Large intestine (tissue), 12 donors: ENCODE measurements at places on chromosomes 5 and 9.
A peak's percentile ranks its signal among the peaks of the same experiment; 100 is the strongest.

DNA sequence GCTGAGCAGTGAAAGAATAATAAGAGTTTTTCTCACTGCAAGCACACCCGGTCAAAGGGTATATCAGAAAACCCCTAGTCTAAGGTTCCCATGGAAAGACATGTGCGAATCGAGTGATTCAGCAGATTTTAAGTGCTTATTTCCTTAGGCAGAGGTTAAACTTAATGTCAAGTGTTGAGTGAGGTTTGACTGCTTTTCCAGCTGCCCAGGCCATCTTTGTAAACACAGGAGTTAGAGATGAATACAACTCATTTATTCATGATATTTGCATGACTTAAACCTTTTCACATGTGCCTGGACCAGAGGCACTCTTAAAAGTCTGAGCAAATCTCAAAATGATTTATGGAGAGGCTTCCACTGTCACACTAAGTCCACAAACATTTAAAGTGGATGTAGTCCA, 137.8 kb upstream of the RGMB start:
- peak; percentile 18 for DNase-seq

GRCh38 chr9:33850677-33851076, 33.7 kb downstream of the UBE2R2 start:
- no peak for DNase-seq

DNA sequence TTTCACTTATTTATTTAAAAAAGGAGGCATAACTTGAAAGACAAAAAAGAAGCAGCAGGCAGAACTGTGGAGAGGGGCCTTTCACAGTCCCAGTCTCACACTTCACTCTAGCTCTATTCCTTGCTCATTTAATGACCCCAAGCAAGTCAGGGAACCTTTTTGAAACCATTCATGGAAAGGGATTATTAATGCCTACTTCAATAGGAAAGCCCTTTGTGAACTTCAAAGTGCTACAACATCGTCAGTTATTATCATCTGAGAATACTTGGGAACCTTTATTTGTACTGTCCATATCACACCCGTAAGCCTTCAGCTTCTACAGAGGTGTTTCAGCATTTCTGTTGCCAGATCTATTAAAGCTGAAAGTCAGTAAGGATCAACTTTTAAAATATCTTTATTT, 320.2 kb downstream of the TMEM161B start:
- no peak for DNase-seq

- DNase-seq: peak; percentile 42
These were observed 1.8 kb downstream of the SLC12A2 start for GRCh38 chr5:128085413-128085812.

DNA sequence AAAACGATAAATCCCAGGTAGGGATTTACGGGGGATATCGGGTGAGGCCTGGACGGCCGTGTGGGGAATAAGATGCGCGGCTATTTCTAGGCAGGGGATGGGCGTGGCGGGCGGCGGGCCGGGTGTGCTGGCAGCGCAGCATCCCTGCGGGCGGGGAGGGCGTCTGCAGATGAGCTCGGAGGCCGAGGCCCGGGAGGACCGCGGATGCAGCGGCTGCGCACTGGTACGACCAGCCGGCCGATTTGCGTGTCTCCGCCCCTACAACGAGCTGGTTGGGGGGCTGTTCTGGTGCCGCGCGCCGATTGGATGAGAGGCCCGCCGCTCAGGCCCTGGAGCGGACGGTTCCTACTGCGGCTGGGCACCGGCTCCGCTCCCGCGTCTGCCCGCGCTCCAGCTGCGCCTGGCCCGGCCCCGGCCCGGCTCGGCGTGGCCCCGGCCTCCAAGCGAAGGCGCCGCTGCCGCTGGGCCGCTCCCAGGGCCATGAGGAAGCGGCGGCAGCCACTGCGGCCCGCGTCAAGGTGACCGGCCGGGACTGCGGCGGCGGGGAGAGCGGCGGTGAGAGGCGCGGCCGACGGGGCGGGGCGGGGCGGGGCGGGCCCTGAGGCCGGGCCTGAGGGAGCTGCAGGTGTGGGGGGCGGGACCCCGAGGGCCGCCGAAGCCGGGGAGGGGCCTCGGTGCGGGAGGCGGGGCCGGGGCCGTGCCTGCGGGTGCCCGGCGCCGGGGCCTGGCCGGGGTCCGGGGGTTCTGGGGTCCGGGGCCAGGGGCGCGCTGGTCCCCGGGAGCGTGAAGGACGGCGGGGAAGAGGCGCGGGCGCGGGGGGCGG, at the start of gene RALGPS1:
Gene RALGPS1 (plus strand): TSS at position 325 of the 823 bp plus-strand sequence. CDS start 47,508 bp downstream, outside the sequence.
- peak; percentile 99 for DNase-seq

DNA sequence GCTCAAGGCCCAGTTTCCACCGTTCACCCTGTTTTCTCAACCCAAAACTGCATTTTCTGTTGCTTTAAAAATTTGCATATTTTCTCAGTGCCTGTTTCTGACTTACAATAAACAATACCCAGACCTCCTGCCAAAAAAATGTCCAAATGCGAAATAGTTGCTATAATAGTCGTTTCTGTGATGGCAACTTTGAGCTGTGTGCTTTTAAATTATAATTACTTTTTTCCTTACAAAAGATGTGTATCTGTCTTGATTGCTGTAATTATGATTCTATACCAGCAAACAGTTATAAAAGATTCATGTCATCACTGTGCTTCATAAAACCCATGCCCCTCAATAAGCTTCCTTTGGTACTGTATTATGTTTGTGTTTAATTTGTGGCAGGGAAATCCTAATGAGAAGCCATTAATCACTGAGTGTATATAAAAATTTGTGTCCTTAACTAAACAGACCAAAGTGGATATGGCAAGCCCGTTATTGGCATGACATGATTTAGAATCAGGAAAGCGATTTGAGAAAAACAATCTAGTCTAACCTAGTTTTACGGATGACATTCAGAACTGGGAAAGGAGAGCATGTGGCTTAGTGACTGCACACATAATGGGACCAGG, 5.4 kb upstream of the SLC1A3 start:
- DNase-seq: no peak

DNA sequence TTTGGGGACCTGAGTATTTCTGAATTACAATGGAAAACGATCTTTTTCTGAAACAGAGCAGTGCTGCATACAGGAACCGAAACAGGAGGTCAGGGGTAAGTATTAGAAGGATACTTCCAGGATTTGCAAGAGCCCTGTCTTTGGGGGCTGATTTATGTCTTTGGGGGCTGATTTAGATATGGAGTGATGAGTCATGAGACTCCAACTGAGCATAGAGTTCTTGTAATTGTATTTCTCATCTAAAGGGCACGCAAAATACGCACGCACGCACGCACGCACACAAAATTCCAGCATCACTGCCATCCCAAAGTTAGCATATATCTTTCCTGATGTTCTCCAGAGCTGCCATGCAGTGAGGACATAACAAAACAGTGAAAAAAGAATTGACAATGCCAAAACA, 414.8 kb upstream of the CCNH start:
- DNase-seq: no peak

GRCh38 chr9:127074561-127075548, 47.6 kb downstream of the ANGPTL2 start:
- no peak for DNase-seq

- no peak for DNase-seq
These were observed 822.6 kb upstream of the GRAMD2B start for GRCh38 chr5:125600559-125600958.

- DNase-seq: no peak
These were observed 22.9 kb upstream of the ROPN1L start for GRCh38 chr5:10418654-10419345.

- DNase-seq: no peak
These were observed 33.5 kb upstream of the ZSWIM6 start for GRCh38 chr5:61298580-61298979.

GRCh38 chr5:42858687-42859086, 47.0 kb upstream of the SELENOP start:
- DNase-seq: no peak

GRCh38 chr9:74960561-74960960, 7.8 kb upstream of the C9orf40 start:
- peak; percentile 29 for DNase-seq

DNA sequence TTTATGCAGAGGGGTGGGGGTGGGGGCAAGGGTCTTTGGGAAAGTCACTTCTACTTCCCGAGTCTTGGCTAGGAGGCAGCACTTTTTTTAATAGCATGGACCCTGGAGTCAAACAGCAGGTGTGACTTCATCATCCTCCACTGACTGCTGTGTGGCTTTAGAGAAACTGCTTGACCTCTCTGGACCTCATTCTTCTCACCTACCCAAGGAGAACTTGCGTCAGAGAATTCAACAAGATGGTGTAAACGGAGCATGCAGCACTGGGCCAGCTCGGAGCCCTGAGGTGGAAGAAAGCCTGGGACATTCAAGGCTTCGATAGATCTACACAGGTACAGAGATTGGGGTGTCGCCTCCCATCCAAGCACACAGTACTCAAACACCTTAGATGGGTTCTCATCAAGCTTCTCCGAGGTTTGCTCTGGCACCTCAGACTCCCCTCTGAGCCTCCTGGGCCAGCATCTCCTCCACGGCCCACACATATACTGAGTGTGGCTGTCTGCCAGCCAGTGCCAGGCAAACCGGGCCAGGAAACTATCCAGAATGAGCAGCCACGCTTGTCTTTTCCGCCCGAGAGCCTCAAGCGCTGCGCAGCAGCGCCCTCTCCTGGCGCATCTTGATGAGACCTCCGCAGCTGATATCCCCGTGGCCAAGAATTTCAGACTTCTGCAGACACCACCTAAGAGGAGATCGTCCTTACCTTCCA, 4.6 kb upstream of the SLC25A48 start:
- DNase-seq: peak; percentile 52

- peak; percentile 57 for DNase-seq
These were observed 188.7 kb downstream of the HSPA4 start for GRCh38 chr5:133240425-133241091.

DNA sequence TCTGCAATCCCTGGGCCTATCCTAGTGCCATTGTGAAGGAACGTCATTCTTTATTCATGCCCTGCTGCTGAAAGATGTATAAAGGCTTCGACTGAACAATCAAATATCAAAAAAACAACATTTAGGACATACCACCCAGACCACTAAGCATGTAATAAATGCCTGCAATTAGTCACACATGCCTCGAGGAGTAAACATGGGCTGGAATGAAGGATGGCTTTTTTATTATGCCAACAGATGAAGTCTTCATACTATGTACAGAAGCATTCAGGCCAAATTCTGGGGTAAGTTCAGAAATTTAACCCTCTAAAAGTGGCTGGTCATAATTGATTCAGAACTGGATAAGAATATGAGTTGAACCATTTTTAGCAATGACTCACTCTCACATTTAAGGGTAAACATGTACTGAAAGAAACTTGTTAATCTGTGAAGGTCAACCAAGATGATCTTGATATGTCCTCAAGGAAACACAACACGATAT, 38.1 kb downstream of the FAM240B start:
- DNase-seq: no peak

DNA sequence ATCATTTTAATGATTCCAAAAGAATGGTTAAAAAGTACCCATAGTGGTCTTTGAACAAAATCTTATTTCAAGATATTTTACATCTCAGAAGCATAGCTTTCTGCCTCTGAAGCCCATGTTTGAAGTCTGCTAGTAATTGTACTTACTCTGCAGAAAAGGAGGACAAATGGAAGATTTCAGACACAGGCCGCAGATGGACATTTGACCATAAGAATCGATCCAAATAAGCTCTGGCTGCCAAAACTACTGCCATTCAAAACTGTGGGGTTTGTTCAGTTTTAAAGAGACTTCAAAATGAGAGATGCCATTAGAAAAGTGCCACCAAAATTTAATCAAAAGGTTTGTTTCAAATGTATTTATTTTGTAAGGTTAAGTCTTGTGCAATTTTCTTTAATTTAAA, 306.7 kb downstream of the DTWD2 start:
- DNase-seq: no peak

- DNase-seq: no peak
These were observed 23.6 kb upstream of the ELL2 start for GRCh38 chr5:95985249-95985648.

DNA sequence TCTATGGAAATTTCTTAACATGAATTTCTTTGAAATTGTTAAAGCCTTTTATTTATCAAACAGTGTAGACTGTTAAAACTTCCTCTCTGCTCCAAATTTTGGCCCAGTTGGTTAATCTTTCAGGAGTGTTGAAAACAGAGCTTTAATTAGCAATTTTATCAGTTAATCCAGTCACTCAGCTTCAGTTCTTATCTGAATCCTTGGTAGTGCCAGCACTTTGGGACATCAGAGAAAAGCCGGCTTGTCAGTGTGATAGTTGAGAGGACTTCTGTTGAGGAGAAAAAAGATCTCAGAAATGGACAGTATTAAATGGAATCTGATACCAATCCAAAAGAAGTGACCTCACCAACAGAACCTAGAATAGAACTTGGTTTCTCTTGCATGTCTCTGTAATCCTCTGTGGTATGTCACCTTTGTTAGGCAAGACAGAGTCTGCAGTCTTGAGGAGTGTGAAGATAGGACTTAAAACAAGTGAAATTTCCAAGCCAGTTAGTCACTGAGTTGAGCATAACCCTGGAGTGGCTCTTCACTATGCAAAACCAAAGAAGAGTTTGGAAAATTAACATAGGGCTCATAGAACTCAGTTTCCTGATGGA, 251.8 kb downstream of the NNT start:
- no peak for DNase-seq

GRCh38 chr5:87300744-87301143, 33.1 kb downstream of the RASA1 start:
- no peak for DNase-seq

- DNase-seq: no peak
These were observed 26.8 kb downstream of the ANP32B start for GRCh38 chr9:98009936-98010335.

DNA sequence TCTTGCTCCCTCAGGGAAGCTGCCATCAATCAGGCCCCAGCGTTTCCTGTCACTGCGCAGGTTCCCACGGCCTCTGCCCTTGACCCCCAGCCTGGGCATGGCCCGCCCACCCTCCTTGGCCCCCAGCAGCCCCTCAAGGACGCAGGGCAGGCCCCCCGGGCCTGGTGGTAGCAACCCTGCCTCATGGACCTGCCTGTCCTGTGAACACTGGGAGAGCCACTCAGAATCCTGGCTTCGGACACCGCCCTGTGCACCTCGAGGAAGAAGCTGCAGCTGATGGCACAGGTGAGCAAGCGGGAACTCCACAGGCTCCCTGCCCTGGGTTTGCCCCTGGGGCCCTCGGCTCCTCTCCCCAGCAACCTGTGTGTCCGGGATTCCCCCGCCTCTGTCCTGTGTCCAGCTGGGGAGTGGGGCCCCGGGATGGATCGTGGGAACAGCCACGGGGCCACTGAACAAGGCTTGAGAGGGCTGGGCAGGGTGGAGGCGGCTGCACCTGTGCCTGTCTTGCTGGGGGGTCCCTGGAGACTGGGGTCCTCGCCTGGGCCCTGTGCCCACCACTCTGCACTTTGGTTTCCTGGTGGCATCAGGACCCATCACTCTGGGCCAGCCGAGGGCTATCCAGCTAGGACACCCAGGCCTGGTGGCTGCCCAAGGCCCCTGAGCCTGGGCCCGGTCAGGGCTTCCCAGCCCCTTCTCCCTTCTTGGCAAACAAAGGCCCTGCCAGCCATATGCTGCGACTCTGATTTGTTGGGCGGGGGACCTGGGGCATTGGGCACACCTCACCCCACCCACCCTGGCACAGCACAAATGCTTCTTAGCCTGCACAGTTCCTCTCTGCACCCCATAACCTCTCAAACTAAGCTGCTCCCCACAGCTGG, 33.5 kb upstream of the EGFL7 start:
- no peak for DNase-seq
